GOT3 (cell line): ENCODE measurements at places on chromosomes 6 and 20.
A peak's percentile ranks its signal among the peaks of the same experiment; 100 is the strongest.

GRCh38 chr6:129276461-129276860, 393.5 kb downstream of the LAMA2 start:
- no peak for DNase-seq

DNA sequence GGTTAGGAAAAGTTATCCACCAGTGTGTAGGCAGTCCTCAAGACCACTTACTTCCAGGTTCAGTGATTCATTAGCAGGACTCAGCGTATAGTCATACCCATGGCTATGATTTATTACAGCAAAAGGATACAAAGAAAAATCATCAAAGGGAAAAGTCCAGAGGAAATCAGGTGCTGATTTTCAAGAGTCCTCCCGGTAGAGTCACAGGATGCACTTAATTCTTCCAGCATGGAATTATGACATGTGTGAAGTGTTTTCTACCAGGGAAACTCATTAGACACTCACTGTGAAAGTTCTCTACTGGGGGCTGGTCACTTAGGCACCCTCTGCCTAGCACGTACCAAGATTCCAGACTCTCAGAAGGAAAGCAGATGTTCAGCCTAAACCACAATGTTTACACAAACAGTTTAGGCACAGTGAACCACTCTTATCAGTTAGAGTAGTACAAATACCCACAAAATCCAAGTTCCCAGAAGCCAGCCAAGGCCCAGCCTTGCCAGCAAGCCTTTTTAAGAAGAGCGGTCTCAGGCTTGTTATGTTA, 10.2 kb downstream of the WFDC3 start:
- DNase-seq = no peak

DNA sequence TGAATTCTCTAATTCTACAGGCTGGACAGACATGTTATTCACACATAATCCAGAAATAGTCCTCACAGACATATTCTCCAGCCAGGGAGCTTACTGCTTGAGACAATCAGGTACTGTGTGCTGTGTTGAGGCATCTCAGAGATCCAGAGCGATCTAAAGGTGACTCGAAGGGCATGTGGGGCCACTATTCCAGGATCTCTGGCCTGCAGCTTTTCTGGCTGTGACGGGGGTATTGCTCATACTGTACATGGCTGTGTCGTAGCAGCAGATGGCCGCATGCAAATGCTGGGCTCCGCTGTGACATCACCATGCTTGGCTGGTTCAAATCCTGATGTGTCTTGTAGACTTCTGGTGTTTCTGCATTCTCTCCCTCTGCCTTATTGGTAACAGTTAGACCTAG, 37.8 kb downstream of the CD109 start:
- no peak for DNase-seq

- DNase-seq = no peak
Measured at GRCh38 chr20:50215101-50215690, 24.6 kb downstream of the CEBPB start.

- DNase-seq = no peak
Measured at GRCh38 chr6:118253741-118254140, 294.4 kb upstream of the PLN start.

- no peak for DNase-seq
Measured at GRCh38 chr20:43188861-43189553, 699 bp downstream of the PTPRT start.

DNA sequence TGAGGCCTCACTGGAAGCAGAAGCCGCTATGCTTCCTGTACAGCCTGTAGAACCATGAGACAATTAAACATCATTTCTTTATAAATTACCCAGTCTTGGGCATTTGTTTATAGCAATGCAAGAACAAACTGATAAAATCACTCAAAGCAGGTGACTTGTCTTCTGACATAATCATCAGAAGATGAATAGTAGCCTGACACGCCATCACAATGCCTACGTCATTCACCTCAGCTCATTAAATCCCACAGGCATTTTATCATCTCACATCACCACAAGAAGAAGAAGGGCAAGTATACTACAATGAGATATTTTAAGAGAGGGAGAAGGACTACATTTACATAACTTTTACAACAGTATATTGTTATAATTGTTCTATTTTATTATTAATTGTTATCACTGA, 3.1 kb upstream of the CAP2 start:
- DNase-seq = no peak

DNA sequence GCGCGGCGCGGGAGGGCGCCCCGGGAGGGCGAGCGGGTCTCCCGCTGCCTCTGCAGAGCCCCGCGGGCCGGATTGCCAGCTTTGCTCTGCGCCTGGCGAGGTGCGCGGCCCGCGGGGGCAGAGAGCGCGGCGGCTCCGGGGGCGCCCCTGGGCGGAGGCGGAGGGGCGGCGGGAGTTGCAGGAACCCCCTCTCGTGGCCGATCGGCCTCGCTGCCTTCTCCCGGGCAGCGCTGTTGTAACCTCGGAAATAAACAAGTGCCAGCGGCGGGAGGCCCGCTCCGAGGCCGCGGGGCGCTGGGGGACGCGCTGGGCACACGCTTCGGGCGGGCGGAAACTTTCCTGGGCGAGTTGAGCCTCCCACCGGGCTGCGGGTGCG, 1.2 kb downstream of the CDH4 start:
- no peak for DNase-seq

- no peak for DNase-seq
Measured at GRCh38 chr20:11108102-11108810, 434.5 kb upstream of the JAG1 start.

DNA sequence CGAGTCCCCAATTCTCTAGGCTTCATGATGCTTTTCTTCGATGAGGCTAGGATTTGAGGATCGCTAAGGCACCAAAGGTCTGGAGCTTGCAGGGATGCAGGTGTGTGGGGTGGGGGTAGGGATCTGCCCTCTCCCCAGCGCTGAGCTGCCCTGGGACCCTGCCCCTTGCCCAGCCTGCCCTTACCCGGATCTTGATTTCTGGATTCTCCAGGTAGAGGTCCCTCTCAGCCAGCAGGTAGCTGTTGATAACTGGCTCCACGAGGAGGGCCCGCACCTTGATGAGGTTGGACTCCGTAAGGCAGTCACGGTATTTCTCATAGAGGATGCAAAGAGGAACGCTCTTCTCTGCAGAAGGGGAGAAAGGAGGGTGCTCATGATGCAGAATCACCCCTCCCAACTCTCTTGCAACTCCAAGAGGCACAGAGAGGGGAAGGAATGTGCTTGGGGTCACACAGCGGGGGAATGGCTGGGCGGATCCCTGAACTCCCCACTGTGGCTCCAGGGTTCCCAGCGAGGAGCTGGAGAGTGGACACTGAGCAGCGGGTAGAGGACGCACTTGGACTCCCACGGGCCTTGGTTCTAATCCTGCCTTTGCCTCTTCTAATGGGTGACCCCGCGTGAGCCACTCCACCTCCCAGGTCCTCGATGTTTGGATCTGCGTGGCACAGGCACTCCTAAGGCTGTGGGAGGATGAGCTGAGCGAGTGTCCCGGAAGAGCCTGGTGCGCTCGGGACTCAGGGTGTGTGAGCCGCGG, 32.7 kb downstream of the TGM2 start:
- DNase-seq = no peak

DNA sequence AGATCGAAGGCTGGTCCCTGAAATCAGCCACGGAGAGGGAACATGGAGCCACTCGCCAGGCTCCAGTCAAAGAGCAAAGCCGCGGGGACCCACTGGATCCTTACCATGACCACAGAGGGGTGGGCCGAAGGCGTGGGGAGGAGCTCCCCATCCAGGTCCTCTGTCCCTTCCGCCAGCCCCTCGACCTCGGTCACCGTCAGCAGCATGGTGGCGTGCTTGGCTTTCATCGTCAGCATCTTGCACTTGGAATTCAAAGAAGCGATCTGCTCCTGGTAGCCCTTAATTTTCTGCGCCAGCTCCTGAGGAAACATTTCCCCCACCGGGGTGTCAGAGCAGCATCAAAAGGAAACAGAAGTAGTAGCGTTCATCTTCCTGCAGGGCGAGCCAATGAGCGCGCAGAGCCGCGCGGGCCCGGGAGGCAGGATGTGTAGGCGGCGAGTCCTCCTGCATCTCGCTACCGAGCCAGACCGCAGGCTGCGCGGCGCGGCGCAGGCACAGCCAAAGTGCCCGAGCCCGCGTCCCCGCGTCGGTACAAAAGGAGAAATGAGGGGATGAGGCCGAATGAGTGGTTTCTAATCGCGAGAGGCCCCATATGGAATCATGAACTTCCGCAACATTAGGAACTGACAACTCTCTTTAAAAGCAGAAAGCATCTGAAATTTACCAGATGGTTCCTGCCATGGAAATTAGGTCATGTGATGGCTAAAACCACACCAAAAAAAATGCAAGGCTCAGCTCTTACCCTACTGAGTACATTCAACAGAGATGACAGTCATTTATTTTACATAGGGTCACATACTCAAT, 335.2 kb downstream of the SYNE1 start:
- peak; percentile 75 for DNase-seq

GRCh38 chr6:25381077-25381476, 101.9 kb downstream of the CARMIL1 start:
- no peak for DNase-seq

- DNase-seq = no peak
Measured at GRCh38 chr20:47258745-47259695, 97.5 kb downstream of the ZMYND8 start.

DNA sequence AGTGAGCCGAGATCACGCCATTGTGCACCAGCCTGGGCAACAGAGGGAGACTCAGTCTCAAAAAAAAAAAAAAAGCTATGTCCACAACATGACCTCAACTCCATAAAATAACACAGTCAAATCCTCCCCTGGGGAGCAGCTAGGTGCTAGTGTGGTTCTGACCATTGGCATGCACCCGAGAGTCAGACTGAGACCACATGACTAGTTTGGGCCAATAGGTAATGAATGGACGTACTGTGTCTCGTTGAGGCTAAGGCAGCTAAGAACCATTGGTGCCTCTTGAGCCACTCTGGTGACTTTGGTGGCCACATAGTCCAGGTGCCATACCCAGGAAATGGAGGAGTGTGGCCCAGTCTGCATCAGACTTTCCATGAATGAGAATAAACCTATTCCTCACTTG, 40.3 kb downstream of the ATP9A start:
- no peak for DNase-seq

DNA sequence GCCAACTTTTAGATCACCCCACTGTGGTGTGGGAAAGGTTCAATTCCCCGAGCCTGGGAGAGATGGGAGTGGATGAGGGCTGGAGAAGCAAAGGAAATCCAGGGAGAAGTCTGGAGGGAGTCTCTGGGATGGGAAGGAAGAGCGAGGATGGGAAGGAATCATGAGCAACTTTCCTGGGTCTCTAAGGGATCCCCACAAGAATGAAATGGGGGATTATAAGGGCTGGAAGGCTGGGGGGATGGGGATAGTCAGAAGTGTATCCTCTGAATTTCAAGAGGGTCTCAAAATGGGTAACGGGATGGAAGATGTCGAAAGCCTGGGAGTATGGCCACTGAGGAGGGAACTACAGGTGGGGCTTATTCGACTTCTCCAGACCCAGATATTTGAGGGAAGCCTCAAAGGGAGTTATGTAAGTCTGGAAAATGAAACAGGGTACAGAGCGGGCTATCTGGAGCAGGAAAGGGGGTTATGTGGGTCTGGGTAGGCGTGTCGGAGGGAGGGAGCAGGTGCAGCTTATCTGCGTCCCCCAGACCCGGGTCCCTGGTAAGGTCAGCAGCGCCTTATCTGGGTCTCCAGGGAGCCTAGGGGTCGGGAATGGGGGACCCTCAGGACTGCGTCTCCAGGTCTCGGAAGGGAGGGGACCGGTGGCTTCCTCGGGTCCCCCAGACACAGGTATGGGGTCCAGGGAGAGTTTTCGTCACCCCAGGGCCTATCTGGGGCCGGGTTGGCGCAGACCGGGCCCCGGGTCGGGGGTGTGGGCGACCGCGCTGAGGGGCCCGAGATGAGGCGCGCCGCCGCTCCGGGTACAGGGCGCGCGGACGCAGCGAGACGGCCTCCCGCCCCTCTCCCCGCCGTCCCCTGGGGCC, 550 bp downstream of the PLAGL2 start:
- DNase-seq = no peak
